ENCODE measurements at places on chromosomes 2 and 18.

DNA sequence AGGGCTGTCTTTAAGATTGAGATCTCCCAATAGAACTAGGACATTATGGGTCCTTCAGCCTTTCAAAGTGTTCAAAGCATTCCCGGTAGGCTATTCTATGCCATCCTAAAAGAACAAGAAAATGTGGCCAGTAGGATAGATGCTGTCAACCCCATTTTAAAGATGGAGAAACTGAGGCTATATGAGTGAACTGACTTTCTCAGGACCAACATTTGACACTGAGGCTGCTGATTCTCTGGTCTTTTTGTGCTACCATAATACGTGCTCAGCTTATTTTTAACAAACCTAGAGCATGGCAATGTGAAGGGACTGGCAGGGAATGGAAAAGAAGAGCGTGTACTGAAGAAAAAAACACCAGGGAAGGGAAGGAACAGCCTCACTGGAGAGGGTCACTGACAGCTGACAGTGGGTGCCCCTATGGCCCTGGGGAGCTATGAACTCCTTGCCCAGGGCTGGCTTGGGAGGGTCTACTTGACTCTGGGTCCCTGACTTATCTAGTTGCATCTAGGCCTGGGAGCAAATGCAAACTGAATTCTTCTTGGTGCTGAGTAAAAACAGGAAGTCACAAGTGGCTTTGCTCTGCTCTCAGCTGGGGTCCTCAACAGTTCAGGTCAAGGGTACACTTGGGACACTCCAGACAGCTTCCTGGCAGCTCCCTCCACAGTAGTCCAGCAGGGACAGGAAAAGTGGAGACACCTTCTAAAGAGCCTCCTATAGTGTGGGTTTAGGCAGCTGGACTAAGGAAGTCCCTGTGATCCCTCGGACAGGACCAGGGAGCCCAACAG lies 2.3 kb downstream of the CYRIA start:
- no peak for DNase-seq

DNA sequence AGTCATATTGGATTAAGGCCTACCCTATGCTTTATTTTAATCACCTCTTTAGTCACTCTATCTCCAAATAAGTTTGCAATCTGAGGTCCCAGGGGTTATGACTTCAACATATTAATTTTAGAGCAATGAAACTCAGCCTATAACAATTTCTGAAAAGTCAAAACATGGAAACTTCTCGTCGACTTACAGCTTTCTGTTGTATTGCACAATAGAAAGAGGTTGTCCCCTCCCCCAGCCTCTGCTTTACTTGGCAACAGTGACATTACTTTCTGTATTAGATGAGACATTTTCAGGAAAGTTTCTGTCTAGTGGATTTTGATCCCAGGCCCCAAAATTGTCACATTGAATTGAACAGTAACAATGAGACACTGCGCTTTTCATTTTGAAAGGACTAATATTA lies 326.4 kb downstream of the THSD7B start:
- DNase-seq: no peak

DNA sequence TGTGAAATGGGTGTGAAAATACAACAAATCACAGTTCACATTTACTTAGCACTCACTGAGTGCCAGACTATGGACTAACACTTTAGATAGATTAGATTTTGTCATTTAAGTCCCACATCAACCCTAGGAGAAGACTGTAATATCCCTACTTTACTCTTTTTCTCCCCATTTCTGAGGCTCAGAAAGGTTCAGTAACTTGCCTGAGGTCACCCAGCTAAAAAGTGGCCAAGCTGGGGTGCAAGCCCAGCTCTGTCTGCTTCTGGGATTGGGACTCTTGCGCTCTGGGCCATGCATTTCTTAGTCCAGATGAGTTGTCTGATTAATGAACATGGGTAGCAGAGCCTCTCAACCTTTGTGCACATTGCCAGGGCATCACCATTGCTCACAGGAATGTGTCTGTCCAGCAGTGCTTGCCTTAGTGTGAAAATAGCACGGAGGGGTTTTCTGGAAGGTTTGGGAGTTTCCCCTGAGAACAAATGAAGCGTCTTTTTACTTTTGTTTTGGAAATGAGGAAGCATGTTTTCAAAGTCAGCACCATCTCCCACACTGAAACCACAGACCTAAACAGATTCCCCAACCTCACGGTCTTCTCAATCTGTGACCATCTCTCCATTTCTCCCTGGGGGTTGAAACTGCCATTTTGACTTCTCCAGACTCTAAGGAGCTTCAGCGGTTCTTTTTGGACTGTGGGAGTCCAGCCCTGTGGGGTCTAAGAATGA lies 31.9 kb downstream of the NRP2 start:
- DNase-seq: no peak

GRCh38 chr2:73116182-73116960 lies 3.6 kb upstream of the RAB11FIP5 start:
- no peak for DNase-seq

- DNase-seq: no peak
These were observed 164.3 kb downstream of the MIB1 start for GRCh38 chr18:21904856-21905255.

DNA sequence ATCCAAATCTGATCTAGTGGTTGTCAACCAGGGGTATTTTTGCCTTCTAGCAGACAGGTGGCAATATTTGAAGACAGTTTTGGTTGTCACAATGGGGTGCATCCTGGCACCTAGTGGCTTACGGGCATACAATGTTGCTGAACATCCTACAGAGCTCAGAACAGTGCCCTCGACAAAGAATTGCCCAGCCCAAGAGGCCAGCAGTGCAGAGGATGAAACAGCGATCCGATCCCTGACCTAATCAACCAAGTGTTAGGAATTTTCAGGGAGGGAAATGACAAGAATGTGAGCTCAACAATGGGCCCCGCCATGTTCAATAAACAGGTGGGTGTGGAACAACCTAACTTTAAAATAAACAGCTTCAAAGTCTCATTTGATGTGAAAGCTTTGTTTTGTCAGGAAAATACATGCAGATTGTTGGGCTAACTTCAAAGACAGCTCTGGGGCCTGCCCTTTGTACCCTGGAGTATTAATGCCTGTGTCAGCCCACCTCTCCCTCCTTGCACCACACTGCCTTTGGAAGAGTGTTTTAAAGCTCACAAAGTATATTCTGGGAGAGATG lies 22.5 kb upstream of the SCYGR5 start:
- no peak for DNase-seq

GRCh38 chr2:83067947-83068346 lies 1391.1 kb downstream of the SUCLG1 start:
- DNase-seq: no peak

DNA sequence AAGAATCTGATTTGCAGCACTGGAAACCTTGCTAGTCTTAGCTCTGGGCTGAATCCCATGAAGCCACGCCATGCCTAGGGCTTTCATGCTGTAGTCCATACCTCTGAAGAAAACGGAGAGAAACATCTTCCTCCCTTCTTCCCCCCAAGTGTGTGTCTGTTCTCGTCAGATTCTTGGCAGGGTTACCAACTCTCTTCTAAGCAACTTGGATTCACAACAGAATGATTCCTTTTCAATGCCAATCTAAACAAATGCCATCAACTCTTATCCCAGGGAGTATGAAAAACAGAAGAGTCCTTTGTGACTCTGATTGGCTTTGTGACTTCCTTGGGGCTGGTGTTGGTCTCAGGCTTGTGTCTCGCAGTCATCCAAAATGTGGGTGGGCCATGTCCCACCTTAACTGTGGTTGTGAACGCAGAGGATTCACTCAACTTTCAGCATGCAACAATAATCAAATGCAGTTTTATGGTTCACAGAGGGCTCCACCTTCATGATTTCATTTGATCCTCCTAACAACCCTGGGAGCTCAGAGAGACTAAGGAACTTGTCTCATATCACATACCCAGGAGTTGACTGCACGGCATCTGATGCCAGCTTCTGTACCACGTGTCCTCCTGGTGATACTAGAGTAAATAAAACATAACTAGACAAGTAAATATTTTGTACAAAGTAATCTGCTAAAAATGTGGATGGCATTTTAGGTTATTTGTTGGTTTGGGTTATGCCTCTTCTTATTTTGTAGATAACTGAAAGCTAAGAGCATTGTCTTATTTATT lies 186.0 kb upstream of the TNP1 start:
- no peak for DNase-seq

DNA sequence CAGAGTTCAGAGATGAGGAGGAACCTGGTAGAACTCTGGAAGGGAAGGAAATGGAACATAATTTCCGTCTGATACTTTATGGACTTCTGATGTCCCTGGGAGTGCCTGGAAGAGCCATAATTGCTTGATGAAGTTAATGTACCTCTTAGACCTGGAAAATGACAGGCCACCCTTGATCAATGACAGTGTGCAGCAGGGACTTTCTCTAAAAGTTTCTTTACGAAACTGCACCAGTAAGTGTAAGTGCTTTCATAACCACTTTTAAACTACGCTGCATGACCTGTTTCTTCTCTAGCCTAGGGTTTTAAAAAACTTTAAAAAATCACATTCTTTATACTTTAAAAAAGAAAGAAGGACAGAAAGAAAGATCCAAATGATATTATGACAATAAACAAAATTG lies 164.5 kb downstream of the LPIN1 start:
- no peak for DNase-seq
